ENCODE measurements at places on chromosomes 12 and 14.
A peak's percentile ranks its signal among the peaks of the same experiment; 100 is the strongest.

DNA sequence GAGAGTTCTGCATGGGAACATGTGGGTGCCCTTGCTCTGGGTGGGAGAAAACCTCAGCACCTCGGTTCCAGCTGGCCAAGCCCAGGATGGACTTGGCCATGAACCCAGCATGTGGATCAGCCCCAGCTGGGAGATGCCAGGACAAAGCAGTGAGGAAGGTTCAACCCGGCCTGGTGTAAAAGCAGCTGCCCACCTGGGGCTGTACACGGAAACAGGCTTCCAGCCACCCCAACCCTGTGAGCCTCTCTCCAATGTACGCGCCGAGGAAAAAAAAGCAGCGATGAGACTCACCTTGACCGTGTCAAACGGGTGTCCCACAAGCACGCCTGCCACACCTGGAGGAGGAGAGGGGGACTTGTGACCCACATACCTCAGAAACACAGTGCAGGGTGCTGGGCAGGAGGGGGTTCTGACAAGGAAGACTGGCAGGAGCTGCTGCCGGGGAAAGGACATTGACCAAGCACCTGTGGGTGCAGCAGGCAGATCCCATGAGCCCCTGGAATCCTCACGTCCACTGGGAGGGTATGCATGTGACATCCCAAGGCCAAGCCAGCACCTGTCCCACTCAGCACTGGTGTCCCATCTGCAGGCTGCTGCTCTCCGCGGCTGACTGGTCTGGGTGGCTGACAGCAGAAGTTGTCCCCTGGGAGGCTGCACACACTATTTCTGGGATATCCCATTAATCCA is 7.5 kb downstream of the SLC25A29 start:
- no peak for DNase-seq

- DNase-seq = no peak
These were observed 18.4 kb downstream of the PRKAB1 start for GRCh38 chr12:119686355-119686754.

DNA sequence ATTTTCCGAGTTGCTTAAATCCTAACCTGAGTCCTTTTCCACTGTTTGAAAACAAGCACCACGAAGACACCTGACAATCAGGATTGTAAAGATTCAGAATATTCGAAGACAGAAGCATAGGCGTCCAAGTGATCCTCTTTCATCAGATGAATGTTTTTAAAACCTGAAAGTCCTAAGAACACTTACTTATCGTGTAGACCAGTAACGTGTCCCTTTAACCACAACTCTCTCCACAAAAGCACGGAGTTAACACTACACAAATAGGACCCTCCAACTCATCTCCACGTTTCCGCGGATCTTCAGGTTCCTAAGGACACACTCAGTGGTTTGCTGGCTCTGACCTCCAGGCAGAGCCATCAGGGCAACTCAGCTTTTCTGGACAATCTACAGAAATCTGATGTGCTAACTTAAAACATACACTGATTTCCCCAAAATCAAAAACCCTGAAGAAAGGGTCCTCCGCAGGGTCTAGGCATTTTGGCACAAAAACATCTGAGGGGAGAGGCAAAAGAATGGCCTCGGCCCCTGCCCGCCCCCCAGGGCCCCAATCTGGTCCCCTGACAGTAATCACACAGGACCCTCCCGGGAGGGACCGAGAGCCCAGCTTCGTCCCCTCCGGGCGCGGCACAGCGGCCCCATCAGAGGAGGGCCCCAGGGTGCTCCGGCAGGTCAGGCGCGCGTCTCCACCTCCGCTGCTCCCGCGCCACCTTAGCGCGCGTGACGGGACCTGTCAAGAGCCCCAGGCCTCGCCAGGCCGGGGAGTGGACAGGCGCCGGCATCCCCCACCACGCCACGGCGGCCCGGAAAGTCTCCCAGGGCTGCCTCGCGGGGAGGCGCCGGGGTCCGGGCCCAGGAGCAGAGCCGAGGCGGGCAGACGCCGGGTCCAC is 925 bp downstream of the DICER1 start:
- DNase-seq = peak; percentile 35

- no peak for DNase-seq
These were observed 493.5 kb upstream of the RGS6 start for GRCh38 chr14:71438684-71439083.

GRCh38 chr14:60965402-60965801 is 15.5 kb downstream of the TRMT5 start:
- no peak for DNase-seq

GRCh38 chr14:103031956-103032355 is 25.4 kb downstream of the CDC42BPB start:
- peak; percentile 62 for DNase-seq

GRCh38 chr14:94051779-94052178 is 25.6 kb downstream of the OTUB2 start:
- DNase-seq = no peak

DNA sequence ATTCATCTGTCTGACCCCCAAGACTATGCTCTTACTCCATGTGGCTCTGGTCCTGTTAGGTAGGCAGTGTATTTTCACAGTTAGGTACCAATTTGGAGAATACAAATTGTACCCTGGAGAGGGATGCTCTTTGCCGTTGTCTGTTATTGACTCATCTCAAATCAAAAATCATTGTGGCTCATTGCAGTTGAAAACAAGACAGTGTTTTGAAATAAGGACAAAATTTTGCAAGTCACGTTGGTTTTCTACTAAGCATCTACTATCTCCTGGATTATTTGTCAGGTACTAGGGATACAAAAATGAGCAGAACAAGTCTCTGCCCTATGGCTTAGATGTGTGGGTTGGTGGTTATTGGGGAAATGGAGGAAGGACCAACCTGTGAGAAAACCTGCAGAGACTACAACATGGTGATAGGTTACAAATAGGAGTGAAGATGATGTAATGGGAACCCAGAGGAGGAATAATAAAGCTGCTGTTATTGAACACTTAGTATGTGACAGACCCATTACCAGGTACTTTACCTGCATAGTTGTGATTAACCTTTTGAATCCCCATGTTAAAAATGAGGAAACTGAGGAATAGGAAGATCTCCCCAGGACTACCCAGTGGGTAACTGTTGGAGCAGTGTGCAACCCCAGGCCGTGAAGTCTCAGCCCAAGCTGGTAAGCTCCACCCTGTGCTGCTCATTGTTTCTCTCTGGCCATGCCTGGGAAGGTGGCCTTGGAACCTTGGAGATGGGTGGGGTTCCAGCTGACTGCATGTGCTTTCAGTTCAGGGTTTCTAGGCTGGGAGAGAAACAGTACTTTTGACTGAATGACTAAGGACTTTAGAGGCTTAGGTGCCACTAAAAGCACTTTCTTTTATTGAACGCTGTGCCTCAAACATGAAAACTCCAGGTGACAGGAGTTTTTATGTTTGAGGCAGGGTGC is 72.9 kb upstream of the SRSF5 start:
- no peak for DNase-seq

GRCh38 chr12:123266679-123267277 is 4.9 kb downstream of the CDK2AP1 start:
- DNase-seq = no peak

DNA sequence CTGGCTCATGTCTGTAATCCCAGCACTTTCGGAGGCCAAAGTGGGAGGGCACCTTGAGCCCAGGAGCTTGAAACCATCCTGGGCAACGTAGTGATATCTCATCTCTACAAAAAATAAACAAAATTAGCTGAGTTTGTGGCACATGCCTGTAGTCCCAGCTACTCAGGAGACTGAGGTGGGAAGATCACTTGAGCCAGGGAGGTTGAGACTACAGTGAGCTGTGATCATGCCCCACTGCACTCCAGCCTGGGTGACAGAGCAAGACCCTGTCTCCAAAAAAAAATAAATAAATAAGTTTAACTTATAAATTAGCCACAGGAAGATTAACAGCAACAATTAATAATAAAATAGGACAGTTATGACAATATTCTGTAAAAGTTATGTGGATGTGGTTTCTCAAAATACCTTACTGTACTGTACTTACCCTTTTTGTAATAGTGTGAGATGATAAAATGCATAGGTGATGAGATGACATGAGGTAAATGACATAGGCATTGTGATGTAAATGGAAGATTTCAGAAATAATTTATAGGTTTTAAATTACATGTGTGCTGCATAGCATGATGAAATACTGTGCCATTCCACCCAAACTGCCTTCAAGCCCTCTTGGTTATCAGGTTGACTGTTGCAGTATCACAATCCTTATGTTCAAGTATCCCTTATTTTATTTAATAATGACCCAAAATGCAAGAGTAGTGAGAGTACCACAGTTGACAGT is 22.0 kb downstream of the USP15 start:
- no peak for DNase-seq
